HFF-Myc (cell line): ENCODE measurements at places on chromosomes 3 and 15.

- DNase-seq: no peak
These were observed 635.0 kb downstream of the TBL1XR1 start for GRCh38 chr3:176562331-176562730.

- no peak for DNase-seq
These were observed 3.4 kb downstream of the TMEM212 start for GRCh38 chr3:171846597-171846996.

DNA sequence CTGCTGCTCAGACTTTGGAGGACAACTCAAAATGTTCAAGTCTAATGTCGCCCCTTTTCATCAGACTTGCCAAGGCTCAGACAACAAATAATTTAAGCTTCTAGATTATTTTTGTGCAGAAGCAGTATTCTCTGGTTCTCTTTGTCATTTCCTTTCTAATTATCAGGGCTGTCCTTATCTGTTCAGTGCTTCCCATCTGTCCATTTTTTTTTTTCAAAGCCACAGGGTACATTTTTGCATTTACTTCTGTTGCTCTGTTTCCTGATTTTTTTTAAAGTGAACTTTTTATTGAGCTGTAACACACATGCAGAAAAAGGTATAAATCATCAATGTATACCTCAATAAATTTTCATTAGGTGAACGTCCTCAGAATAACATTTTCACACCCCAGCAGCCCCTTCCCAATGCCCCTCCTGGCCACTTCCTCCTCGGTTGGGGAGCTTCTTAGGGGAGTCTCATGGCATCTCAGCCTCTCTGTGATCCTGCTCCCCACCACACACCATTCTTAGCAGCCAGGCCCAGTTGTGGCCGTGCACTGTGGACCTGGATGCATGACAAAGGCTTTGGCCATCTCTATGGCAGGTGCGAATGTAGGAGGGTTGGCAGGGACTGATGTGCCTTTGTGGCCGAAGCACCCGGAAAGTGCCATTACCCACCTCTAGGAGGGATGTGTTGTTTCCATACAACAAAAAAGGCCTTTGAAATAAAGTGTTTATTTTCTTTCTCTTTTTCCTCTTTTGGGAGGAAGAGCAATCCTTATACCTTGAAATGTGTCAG is 303.5 kb upstream of the LRRFIP2 start:
- no peak for DNase-seq

DNA sequence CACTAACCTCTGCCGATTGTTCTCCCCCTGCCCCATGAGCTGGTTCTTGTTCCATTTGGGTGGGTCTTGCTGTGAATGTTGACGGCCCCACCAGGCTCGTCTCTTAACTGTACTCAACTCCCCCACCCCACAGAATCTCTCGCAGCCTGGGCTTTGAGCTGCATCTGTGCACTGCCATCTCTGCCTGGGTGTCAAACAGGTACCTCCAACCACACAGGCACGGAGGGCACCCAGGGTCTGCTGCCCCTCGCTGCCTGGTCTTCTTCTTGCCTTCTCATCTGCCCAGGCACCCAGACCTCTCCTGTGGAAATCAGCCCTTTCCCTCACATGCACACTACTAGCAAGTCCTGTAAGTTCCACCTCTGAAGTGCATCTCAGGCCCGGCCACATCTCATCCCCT is 10.1 kb downstream of the TLR9 start:
- no peak for DNase-seq

- no peak for DNase-seq
These were observed 83.8 kb downstream of the GADL1 start for GRCh38 chr3:30810625-30811024.

GRCh38 chr3:50390508-50391224 is 31.3 kb upstream of the TMEM115 start:
- no peak for DNase-seq

DNA sequence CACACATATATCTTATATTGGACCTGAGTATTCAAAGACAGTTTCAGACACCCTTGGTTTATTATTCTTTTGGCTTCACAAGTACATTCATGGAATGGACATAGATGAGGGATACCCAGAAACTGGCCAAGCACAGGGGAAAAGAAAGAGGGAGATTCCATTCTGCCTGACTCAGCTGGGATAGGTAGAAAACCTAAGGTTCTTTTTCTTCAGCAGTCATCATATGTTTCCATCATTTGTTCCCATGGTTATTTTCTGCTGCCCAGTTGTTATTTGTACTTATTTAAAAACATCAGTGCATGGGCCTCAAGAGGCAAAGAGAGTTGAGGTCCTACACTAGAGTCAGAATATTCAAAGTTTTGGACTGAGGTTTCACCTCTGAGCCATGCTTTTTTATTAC is 91.8 kb downstream of the FILIP1L start:
- DNase-seq: no peak

GRCh38 chr3:96059301-96059700 is 755.1 kb upstream of the EPHA6 start:
- no peak for DNase-seq

DNA sequence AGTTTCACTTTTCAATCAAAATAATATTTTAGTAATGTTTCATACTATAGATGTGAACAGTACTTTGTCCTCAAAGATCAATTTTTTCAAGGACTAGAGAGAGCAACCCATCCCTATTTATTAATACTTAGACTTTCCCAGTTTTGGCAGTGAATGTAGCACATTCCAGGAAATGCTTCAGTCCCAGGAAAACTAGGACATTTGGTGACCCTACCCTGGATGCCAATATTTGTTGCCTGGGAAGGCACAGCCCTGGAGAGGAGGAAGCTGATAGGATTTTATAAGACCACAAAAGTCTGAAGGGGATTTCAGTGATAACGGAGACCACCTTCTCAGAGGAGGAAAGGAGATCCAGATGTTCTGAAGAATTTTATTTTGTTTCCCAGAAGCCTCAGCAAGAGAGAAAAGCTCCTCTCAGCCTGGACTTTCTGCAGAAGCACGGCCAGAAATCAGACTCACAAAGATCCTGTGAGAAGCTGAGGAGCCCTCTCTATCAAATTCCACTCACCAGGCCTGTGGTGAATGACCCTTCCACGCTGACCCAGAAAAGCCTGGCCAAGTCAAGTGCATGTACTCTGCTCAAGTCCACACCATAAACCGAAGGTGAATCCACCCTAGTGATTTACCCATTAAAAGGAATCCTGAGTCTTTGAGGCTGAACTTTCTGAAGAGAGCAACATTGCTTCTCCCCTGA is 87.7 kb upstream of the ABHD17C start:
- DNase-seq: no peak

DNA sequence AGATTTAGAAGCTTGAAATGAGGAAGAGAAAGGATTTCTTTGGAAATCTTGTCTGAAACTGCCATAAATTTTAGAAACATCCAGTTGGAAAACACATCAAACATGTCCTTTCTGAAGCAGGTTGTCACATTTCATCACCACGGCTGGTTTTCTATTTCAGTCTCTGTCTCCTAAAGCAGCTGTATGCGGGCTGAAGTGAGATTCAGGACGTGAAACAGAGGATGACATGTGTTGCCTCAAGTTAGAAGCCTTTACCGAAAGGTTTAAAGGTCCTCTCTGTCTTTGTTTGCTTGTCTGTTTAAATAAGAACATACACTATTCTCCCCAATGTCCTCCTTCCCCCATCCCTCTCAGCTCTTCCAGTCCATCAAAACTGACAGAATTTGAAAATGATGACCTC is 141.9 kb downstream of the SQOR start:
- DNase-seq: no peak

- peak; percentile 15 for DNase-seq
These were observed 134.3 kb downstream of the NSMCE3 start for GRCh38 chr15:29135309-29135657.

DNA sequence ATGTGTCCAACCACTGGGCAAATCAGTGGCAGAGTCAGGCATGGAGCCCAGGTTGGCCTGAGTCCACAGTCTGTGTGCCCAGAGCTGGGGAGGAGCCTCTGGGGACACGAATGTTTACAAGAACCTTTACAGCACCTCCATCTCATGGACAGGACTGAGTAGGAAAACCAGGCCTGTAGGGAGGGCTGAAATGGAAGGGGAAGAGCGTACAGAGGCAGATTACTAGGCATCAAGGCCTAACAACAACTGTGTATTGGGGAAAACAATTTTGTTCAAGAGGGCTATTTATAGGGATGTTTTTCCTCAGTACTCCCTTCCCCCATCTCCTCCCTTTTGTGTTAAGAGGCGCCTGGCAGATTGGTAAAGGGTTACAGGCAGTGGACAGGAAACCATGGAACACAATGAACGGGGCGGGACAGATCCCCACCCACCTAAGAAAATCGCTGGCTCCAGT is 15.1 kb upstream of the ARHGAP31 start:
- no peak for DNase-seq

DNA sequence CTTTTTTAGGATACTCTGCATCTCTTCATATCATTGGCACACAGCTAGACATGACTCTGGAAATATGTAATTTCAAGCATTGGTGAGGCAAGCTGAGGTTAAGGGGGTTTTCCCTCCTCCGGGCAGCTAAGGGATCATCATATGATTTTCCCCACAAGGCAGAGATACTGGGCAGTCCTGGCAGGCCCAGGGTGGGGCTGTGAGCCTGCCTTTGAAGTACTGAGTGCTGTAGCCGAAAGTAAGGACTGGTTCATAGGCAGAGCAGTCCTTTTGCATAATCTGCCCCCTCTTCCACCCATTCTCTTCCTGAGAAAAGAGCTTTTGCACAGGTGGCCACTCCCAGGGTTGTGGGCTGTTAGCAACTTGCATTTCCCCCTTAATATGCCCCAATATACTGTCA is 168.8 kb upstream of the MANF start:
- no peak for DNase-seq

GRCh38 chr3:190840146-190840545 is 22.3 kb downstream of the GMNC start:
- no peak for DNase-seq

GRCh38 chr3:86986671-86987420 is 4.1 kb downstream of the VGLL3 start:
- DNase-seq: no peak

DNA sequence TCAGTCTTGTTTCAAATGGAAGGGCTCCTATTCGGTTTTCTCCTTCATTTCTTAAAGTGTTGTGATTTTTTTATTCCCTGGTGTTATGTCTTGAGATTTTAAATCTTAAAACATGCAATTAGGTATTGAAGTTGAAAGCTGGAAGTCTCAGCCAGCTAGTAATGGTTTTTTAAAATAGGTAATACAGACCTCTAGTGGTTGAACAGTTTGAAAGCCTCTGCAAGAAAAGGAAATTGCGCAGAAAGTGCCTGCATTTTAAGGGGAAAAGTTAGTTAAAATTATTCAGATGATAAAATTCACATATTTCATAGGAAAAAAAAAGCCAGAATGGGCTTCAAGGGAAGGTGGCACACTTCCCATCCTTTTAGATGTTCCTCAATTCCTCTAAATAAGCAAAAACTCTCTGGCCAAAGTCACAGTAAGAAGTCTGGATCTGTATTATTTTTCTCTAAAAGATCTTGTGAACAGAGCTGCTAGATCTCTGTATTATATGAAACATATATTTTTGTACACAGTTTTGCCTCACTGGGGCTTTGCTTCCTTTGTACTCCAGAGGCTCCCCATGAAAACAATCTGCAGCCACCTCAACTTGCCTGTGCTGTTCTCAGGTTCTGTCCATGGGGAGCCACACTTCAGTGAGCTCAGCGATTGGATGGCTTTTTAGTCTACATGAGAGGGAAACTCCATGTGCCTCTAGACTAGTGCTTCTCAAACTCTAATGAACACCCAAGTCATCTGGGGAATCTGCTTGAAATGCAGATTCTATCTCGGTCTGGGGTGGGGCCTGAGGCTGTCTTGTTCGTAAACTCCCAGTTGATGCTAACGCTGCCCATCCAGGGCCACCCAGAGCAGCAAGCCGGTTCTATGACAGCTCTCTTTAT is 21.5 kb downstream of the AGTR1 start:
- DNase-seq: no peak

- no peak for DNase-seq
These were observed 198.7 kb upstream of the BHLHE40 start for GRCh38 chr3:4780545-4780957.

GRCh38 chr3:32181365-32181764 is 57.1 kb upstream of the CMTM8 start:
- DNase-seq: no peak

- DNase-seq: no peak
These were observed 2.7 kb upstream of the CPOX start for GRCh38 chr3:98596087-98596486.

DNA sequence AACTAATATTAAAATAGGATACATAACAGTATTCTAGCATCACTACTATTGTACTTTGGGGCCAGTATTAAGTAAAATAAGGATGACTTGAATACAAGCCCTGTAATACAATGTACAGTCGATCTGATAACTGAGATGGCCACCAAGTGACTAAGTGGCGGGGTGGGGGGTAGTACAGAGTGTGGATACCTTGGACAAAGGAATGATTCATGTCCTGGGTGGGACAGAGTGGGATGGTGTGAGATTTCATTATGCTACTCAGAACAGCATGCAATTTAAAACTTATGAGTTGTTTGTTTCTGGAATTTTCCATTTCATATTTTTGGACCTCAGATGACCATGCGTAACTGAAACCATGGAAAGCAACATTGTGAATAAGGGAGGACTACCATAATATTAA is 46.0 kb downstream of the SLC7A14 start:
- no peak for DNase-seq

DNA sequence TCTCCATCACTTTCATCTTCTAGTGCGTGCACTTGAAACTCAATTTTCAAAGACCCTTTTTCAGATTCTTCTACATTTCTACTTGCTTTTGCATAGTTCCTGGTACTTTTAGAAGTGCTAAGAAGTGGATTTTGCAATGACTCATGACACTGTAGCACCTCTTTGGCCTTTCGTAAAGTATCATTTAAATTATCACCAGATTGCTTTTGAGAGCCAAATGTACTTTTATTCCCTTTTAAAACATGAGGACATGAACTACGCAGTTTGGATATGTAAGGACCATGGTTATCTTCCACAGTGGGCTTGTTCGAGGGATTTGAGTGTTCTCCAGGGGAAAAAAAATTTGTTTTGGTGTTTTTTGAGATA is 40.5 kb downstream of the ZNF106 start:
- DNase-seq: no peak

DNA sequence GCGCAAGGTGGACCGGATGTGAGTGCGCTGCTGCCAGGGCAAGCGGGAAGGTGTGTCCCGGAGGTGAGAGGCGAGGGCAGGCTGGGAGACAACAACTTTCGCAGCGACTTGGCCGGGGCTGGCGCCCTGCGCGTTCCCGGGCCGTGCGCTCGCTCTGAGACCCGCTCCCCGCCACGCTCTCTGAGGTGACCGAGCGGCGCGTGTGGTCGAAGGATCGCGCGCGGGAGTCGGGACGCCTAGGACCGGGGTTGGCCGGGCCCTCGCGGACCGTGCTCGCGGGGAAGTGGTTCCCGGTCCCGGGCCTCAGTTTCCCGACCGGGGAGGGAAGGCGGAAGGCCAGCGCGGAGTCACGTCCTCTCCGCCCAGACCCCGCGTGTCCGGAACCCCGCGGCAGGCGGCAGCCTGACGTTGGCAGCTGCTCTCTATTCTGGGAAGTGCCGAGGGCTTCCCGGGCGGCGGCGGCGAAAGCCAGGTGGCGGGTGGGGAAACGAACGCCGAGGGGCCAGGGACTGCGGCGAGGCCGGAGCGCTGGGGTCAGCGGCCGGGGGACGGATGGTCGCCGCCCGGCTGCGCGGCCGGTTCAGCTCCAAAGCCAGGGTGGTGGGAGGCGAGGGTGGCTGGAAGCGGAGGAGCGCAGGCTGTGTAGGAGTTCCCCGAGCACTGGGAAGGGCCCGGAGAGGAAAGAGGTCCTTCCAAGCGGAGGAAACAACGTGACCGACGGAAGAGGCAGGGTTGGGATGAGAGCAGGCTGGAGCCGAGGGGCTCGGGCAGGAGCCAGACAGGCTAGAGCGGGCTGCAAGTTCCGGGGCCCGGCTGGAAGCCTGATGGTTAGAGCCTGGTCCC is 1.0 kb upstream of the IGF2BP2 start:
- no peak for DNase-seq
